ENCODE measurements at places on chromosomes 16 and 17. TPM values are rescaled to one million over a fixed set of nuclear protein-coding genes. Genes with fewer than 3 reads are reported as not detected.
A peak's percentile ranks its signal among the peaks of the same experiment; 100 is the strongest.

- DNase-seq = no peak
These were observed 78.0 kb downstream of the MGAT5B start for GRCh38 chr17:76946111-76946771.

DNA sequence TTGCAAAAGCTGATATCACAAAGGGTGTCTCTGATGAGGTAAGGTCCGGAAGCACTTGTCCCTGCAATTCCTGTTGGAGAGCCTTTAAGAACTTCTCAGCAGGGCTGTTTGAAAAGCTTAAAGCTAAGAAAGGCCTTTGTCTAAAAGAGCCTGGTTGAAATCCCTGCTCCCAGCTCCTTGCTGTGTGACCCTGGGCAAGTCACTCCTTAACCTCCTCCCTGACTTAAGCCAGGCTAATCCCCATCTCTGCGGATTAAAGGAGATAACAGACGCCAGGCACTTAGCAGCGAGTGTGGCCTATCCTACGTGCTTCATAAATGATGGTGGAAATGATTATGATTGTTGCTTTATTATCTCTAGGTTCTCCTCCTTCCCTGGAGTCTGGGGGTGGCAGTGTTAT lies 368.0 kb upstream of the RBFOX1 start:
- DNase-seq = no peak

KRT20 gene
- total RNA-seq = not detected

JUP gene
- 150 TPM for total RNA-seq

GRCh38 chr17:41734949-41735313 lies 488 bp upstream of the HAP1 start:
- DNase-seq = no peak

DNA sequence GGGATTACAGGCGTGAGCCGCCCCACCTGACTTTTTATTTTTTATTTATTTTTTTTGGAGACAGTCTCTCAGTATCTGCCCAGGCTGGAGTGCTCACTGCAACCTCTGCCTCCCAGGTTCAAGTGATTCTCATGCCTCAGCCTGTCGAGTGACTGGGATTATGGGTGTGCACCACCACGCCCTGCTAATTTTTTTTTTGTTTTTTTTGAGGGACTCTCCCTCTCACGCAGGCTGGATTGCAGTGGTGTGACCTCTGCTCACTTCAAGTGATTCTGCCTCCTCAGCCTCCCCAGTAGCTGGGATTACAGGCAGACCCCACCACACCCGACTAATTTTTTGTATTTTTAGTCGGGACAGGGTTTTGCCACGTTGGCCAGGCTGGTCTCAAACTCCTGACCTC lies 7.7 kb downstream of the ZNF207 start:
- DNase-seq = no peak

IGF2BP1 gene
- total RNA-seq = not detected

- DNase-seq = peak; percentile 95
These were observed at the start of gene PLCG2 for GRCh38 chr16:81778861-81779535. TSS of gene PLCG2 (plus strand) at chr16:81779291. CDS start at chr16:81785990, 6,699 bp downstream.

GRCh38 chr16:11142261-11142630 lies 113.8 kb downstream of the SOCS1 start:
- no peak for DNase-seq

DNA sequence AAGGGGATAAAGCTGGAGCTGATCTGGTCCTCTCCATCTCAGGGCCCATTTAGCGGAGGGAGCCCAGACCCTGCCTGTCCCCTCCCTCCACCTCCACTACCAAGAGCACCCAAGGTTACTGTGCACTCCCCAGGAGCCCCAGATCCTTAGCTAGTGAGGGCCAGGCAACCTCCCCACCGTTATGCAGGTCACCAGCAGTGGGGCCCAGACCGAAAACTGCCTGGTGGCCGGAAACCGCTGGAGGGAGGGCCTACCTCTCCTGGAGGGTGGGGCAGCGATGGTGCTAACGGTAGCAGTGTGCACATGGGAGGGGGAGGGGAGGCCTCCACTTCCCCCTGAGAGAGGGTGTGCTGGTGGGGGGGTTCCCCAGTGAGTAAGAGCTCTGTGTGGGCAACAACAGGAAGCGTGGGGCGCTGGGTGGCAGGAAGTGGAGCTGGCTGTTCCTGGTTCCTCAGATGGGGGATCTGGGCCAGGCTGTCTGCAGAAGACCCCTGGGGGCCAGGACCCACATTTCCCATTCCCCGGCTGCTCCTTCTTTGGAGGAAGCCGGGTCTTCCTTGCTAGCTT lies 4.4 kb downstream of the FMNL1 start:
- peak; percentile 96 for DNase-seq

TUBG1 gene
- total RNA-seq = 45.6 TPM

TBX6 gene
- total RNA-seq = 0.57 TPM

DNA sequence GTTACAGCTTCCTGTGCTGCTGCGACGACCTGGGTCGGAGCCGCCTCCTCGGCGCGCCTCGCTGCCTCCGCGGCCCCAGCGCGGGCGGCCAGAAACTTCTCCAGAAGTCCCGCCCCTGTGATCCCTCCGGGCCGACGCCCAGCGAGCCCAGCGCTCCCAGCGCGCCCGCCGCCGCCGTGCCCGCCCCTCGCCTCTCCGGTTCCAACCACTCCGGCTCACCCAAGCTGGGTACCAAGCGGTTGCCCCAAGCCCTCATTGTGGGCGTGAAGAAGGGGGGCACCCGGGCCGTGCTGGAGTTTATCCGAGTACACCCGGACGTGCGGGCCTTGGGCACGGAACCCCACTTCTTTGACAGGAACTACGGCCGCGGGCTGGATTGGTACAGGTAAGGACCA lies 746 bp downstream of the HS3ST2 start:
- DNase-seq = no peak

DNA sequence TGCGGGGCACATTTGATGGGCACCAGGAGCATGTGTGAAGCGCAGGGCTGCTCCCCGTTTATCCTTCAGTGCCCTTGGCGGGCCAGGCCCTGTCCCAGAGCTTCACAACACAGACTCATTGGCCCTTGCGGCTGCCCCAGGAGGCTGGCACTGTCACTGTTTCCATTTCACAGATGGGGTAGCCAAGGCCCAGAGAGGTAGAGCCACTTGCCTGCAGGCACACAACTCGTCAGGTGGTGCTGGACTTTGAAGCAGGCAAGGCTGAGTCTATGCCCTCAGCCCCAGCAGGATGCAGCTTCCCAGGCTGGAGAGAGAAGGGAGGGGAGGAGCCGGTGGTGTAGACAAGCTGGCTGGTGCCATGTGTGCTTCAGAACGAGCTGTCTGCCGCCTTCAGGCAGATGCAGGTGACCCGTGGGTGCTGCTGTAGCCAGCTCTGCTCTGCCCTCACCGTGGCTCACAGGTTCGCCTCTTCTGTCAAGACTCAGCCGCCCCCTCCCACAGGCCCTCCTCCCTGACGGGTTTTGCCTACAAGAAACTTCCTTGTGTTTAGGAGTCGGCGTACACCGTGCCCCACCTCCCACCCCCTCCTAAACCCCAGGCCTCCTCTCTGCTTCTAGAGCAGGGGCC lies 232.3 kb upstream of the CIBAR2 start:
- DNase-seq = no peak

DNA sequence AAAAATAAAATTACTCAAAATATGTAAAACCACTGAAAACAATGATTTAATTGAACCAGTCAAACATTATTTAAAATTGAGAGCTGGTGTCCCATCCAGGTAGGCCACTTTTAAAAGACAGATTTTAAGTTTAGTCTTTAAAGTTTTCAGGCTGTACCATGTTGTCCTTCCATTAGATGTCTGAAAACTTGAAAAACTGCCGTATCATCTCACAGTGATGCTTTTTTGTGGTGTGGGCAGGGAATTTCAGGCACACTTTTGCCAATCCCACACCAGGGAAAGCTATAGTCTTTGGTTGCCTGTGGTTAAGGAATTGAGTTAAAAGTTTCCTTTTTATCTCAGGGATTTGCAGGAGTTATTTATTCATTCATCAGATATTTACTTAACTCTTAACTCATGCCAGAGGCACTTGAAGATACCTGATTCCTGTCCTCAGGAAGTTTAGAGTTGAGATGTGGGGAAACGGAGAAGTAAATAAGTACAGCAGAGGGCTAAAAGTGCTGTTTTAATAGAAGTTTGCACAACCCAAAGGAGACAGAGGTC lies 3.2 kb downstream of the SNTB2 start:
- no peak for DNase-seq

ASPA gene
- 0.94 TPM for total RNA-seq

DNA sequence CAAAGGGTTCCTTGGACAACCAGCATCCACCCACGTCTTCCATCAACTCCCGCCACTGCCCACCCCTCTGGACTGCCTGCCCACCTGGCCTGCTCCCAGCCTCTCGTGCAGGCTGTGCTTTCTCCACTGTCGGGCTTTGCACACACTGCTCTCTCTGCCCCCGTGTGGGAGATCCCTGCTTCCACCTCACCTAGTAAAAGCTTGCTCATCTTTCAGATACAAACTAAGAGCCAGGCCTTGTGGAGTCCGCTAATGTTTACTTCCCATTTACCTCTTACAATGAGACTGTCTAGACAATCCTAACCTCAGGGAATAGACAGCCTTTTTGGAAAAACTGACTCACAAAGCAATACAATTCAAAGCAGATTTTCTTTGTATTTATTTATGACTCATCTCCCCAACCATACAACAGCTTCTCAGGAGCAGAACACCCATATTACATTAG lies 67.6 kb downstream of the USP31 start:
- DNase-seq = no peak

GRCh38 chr17:75872434-75873351 lies 5.7 kb downstream of the TRIM47 start:
- DNase-seq = peak; percentile 88

Measured in cardiac septum (tissue), 1 donor.